Right kidney (tissue), 9 donors: ENCODE measurements at places on chromosomes 13 and 19.

- no peak for DNase-seq
Observed at GRCh38 chr19:5397804-5398692, 57.2 kb upstream of the ZNRF4 start.

- DNase-seq: no peak
Observed at GRCh38 chr13:93309886-93310523, 83.4 kb downstream of the GPC6 start.

- no peak for DNase-seq
Observed at GRCh38 chr19:33628921-33629825, 7.4 kb downstream of the CHST8 start.

- DNase-seq: no peak
Observed at GRCh38 chr13:113989585-113990300, 15.9 kb upstream of the C13orf46 start.

DNA sequence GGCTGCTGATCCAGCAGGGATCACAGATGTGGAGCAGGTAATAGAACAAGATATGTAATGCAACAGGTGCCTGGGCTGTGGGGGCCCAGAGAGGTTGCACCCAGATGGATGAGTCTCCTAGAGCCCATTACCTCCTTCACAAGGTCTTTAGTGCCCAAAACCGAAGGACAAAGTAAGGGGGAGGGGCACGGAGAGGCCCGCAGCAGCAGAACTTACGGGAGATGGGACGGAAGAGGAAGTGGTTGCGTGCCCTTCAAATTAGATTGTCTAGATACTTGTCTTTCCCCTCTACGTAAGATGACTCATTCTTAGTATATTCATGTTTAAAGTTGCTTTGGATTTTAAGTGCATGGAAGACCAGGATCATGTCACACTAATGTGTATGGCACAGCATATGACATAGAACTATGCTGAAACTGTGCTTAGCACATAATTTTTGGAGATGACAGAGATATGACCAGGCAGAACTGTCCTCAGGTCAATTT, 5.7 kb upstream of the MRPS31 start:
- DNase-seq: no peak

- DNase-seq: no peak
Observed at GRCh38 chr19:3324405-3324856, 42.0 kb upstream of the NFIC start.

GRCh38 chr13:80030491-80030890, 310.4 kb downstream of the SPRY2 start:
- no peak for DNase-seq

- no peak for DNase-seq
Observed at GRCh38 chr13:113052971-113053370, 52.6 kb upstream of the F7 start.
